AG20443 (cell line): ENCODE measurements at places on chromosomes 13 and 19.

GRCh38 chr13:73665261-73665660 lies 468.9 kb downstream of the KLF12 start:
- DNase-seq = no peak

- DNase-seq = peak; percentile 66
Measured at GRCh38 chr13:97212601-97213040, 9.5 kb upstream of the MBNL2 start.

DNA sequence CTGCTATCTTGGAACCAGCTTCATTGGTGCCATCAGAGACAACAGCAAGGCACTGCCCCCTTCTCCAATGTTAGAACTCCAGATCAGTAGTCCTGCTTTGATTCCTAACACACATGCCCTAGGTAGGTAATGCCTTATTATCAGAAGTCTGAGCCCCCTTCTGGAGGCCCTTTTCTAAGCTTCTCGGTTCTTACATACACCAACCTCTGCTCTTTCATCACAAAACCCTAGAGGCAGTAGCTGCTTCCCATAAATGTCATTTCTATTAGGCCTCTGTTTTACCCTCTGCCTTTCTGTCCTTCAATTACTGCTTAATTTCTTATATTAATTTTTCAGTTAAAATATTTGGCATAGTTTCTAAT lies 65.3 kb upstream of the KLHL1 start:
- no peak for DNase-seq

GRCh38 chr19:51772977-51773376 lies 12.0 kb downstream of the FPR2 start:
- no peak for DNase-seq

- no peak for DNase-seq
Measured at GRCh38 chr13:110425444-110425780, 118.3 kb downstream of the COL4A2 start.

DNA sequence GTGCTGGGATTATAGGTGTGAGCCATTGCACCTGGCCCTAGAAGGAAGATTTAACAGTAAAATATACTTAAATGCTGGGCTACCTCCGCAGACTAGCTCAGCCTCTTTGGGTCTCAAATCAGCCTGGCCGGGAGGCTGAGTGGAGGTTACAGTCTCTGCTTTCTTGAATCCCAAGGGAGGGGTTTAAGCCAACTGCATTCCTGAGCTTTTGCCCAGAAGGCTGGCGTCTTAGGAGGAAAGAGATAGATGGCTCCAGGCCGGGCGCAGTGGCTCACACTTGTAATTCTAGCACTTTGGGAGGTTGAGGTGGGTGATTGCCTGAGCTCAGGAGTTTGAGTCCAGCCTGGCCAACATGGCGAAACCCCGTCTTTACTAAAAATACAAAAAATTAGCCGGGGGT lies 623 bp upstream of the C5AR1 start:
- DNase-seq = peak; percentile 34

GRCh38 chr19:48348045-48348444 lies 15.7 kb downstream of the TMEM143 start:
- no peak for DNase-seq

DNA sequence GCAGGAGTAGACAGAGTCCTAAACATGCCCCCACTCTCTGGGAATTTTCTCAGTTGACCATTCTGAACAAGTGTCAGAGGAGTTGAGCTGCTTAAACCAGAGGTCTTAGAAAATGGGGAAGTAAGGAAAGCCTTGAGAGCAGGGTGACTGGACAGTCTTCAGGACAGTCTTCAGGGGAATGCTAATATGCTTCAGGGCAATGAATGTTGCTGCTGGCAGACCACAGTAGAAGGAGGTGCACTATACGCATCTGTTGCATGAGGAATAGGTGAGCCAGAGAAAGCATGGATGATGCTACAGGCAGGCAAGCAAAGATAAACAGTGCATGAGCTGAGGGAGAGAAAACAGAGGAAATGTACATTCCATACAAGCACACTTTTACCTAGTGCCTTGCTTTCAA lies 196.6 kb upstream of the GPR12 start:
- DNase-seq = no peak

DNA sequence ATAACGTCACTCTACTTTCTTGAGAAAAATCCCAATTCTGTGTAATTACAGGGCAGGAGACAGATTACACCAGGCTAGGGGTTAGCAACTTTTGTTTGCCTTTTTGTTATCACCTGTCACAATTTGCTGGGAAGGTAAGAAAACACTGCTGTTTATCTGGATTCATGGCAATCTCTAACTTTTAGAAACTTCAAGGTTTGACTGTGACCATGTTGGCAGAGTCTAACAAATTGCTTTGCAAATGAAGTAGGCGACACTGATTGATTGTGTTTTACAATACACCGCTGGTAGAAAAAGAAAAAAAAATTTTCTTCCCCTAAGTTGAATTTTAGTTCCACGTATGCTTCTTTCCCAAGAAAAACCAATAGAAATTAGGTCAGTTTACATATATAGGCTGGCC lies 10.4 kb upstream of the PDX1 start:
- no peak for DNase-seq

DNA sequence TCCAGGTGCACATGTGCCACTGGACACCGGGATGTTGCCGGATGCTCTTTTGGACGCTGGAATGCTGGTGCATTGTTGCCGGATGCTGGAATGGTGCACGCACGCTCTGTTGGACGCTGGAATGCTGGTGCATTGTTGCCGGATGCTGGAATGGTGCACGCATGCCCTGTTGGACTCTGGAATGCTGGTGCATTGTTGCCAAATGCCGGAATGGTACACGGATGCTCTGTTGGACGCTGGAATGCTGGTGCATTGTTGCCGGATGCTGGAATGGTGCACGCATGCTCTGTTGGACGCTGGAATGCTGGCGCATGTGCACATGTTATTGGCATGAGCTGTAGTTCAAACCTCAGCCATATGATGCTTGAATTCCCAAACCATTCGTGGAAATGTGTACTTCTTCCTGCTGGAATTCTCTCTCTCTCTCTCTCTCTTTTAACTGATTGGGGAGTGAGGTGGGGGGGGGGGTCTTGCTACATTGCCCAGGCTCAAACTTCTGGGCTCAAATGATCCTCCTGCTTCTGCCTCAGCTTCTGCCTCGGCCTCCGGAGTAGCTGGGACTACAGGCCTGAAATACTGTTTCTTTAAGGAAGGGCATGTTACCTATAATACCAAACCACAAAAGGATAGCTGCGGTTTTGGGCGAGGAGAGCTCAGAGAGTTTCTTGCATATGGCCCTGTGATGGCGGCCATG lies 1.2 kb upstream of the MCF2L start:
- no peak for DNase-seq

GRCh38 chr13:61258185-61258584 lies 157.5 kb downstream of the PCDH20 start:
- DNase-seq = no peak

DNA sequence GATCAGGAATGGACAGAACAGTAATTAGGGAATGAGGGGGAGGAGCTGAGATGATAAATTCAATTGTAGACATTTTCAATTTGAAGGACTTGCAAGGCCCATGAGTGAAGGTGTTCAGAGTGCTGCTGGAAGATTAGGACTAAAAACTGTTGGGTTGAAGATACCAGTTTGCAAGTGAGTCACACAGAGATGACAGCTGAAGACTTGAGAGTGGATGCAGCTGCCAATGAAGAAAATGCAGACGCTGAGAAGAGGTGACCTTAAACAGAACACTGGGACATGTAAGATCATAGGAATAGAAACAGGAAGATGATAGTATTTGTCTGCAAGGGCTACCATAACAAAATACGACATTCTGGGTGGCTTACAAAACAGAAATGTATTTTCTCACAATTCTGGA lies 1716.5 kb upstream of the SLC10A2 start:
- DNase-seq = no peak

GRCh38 chr19:41904118-41904870 lies 21.3 kb downstream of the ARHGEF1 start:
- DNase-seq = no peak

DNA sequence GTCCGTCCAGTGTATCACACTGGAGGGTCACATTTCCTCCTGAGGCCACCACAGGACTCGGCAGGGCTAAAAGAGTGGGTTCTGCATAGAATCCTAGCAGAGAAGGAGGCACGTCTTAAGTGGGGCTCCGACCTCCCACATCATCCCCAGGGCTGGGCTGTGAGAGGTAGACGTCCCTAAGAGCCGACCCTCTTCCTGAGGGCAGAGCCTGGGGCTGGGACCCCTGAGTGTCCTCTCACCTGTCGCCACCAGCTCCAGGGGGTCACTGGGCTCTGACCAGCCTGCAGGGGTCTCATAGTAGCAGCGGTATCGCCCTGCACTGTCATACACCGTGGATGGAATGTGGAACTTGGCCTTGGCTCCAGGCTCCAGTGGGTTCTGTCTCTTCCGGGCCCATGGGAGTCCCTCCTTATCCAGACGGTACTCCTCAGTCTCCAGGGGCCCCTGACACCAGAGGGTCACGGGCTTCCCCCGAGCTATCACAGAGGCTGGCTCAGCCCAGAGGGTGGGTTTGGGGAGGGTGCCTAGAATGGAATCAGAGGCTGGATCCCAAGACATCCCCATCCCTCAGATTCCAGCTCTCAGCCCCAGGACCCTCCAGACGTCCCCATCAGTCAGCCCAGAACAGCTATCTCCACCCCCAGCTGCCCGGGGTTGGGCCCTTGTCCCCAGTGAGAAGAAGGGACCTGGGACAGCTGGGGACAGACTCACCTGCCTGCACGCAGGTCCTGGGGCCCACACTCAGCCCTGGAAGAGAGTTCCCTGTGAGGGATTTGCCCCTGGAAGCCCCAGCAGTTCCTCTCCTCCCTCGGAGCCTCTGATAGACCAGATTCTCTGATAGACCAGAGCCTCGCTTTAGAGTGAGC lies 590 bp downstream of the LILRB5 start:
- DNase-seq = no peak

- DNase-seq = no peak
Measured at GRCh38 chr13:43005460-43006236, 13.6 kb upstream of the EPSTI1 start.

GRCh38 chr19:37941782-37942515 lies 34.9 kb downstream of the SIPA1L3 start:
- no peak for DNase-seq

GRCh38 chr13:99486996-99487395 lies 14.3 kb upstream of the TM9SF2 start:
- DNase-seq = no peak

DNA sequence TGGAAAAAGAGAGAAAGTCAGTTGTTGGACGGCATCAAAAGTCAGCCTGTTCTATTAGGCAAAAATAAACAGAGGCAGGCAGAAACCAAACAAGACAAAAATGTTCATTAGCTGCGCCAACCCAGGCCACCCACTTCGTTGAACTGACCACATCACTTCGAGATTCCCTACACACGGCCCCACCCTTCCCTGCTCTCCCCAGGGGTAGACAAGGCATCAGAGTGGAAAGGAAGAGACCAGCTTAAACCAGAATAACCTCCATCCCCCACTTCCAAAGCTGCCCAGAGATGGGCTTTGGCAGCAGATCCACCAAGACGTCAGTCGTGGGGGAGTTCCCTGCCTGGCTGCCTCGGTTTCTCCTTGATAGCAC lies 204.6 kb upstream of the TSHZ3 start:
- no peak for DNase-seq

- DNase-seq = no peak
Measured at GRCh38 chr13:39822437-39822836, 167.0 kb downstream of the COG6 start.

DNA sequence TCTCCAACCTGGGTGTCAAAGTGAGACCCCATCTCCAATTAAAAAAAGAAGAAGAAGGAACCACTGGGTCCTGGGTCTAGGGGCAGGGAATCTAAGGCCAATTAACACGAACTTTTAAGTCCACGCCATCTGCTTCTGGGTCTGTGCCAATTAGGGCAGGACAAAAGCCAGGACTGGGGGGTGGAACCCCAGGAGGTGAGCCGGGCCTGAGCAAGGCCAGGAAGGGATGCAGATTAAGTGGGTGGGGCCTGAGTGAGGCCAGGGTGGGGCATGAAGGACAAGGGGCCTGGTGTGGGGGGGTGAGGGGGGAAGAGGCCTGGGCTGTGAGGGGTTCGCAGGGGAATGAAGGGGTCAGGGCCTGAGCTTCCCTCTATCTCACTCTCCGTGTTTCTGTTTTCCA lies 26.3 kb upstream of the ZNF83 start:
- no peak for DNase-seq

DNA sequence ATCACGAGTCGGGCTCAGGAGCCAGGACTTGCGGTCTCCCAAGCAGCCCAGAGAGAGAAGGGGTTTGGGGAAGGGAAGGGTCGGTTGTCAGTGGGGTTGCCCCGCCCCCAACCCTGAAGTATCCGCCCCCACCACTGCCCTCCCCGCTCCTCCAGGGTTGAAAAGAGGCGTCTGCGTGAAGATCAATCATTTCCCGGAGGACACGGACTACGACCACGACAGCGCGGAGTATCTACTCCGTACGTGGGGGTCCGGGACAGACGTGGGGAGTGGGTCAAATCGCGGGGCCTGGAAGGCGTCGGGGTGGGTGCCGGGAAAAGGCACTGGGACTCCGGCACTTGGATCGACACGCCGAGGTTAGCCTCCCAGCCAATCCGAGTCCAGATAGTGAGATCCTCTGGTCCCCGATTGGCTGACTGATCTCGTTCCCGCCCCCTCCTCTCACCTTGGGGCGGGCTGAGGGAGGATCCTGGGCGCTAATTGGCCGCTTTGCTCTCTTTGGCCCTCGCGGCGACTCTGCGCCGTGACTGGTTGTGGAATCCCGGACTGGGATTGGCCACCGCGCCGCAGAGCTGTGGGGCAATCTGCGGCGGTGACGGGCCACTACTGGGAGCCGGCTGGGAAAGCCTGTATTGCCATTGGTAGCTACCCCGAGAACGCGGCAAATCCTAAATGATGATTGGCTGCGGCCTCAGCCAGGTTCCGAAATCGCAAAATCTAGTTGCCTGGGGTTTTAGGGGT lies 13.3 kb upstream of the CACNG6 start:
- peak; percentile 84 for DNase-seq

- no peak for DNase-seq
Measured at GRCh38 chr19:6696239-6696820, 24.1 kb downstream of the C3 start.

GRCh38 chr13:47886314-47886713 lies 114.8 kb downstream of the SUCLA2 start:
- DNase-seq = no peak

DNA sequence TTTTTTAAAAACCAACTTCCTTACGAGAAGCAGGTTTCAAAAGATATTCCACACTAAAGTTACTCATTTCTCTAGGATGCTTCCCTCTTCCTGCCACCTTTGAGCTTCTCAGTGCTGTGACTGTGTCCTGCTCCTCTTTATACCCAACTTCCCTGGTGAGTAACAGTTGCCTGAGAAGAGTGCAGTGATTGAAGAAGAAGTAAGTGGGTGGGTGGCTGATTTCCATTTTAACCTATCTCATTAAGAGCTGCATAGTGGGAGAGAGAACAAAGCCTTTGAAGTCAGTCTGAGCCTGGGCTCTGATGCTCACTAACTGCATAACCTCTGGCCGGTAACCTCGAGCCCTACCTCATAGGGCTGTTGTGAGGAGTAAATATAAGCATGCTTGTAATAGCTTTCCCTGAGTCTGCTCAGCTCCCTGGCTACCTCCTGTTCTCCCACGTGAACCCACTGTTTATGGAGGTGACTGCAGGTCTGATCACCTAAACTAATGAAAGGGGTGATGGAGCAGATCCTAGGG lies 977.3 kb downstream of the UQCRFS1 start:
- DNase-seq = no peak
